ENCODE measurements at places on chromosomes 7 and 10. TPM values are rescaled to one million over a fixed set of nuclear protein-coding genes. Genes with fewer than 3 reads are reported as not detected.

BMPER gene
- 0.06 TPM for total RNA-seq

MAPK8 gene
- 21.5 TPM for total RNA-seq

CDC14C gene
- not detected for total RNA-seq

STOX1 gene
- 1.4 TPM for total RNA-seq

SPOCK2 gene
- total RNA-seq = 0.33 TPM

C10orf71 gene
- total RNA-seq = not detected
